ENCODE measurements at places on chromosomes 3 and 15.

DNA sequence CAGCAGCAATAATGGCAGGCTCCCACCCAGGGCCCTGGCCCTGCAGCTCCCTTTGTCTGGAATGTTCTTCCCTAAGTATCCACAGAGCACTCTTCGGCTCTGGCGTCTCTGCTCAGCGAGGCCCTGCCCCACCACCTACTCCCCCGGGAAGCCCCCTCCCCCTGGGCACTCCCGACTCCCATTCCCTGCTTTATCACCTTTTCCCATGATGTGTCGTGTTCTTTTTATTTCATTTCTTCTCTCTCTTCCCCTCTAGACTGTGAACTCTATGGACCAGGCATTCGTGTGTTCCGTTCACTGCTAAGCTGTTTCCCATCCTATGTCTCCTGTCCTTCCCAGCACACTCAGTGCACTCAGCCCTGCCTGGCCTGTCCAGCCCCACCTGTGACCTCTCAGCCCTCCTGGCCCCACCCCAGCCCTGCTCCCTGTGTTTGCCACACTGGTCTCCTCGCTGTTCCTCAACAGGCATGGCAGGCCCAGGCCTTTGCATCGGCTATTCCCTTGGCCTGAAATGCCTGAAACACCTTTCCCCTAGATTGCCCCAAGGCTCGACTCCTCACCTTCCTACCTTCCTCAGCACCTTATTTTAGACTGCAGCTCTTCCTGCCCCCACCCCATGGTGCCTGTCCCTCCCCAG lies 107.4 kb downstream of the TPRA1 start:
- DNase-seq, result no peak

GRCh38 chr15:38259134-38259533 lies 6.5 kb downstream of the SPRED1 start:
- no peak for DNase-seq

DNA sequence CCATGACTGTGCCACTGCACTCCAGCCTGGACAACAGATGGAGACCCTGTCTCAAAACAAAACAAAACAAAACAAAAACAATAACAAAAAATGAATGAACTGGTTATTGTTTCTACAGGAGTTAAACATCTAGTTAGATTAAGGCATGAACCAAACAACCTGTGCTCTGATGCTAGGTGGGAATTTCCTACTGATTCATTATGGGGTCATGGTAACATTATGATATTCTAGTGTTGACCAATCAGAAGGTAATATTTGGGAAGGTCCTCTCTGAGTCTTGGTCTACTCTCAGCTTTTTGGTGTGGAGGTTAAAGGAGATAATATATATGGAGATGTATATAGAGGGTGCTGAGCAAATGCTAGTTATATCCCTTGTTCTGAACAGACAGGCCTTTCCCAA lies 37.6 kb downstream of the MCF2L2 start:
- no peak for DNase-seq

GRCh38 chr3:32097768-32098167 lies 8.7 kb upstream of the GPD1L start:
- no peak for DNase-seq

DNA sequence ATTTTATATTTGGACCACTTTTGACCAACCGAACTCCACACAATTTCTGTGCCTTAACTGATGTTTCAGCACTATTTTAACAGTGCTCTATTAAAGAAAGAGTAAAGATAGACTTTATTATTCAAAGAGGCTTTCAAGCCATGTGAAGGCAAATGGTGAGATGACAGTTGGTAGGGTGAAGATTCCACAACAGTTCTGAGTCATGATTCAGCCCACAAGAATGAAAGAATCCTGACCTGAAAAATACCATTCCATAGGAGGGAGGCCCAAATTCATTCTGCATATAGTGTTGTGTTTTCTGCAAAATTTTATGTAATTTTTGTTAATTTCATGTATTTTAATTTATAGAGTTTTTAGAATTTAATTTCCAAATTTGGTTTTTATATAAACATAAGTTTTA lies 135.6 kb upstream of the STAC start:
- DNase-seq, result no peak

- DNase-seq, result no peak
Measured at GRCh38 chr3:193574488-193575070, 18.4 kb upstream of the OPA1 start.

DNA sequence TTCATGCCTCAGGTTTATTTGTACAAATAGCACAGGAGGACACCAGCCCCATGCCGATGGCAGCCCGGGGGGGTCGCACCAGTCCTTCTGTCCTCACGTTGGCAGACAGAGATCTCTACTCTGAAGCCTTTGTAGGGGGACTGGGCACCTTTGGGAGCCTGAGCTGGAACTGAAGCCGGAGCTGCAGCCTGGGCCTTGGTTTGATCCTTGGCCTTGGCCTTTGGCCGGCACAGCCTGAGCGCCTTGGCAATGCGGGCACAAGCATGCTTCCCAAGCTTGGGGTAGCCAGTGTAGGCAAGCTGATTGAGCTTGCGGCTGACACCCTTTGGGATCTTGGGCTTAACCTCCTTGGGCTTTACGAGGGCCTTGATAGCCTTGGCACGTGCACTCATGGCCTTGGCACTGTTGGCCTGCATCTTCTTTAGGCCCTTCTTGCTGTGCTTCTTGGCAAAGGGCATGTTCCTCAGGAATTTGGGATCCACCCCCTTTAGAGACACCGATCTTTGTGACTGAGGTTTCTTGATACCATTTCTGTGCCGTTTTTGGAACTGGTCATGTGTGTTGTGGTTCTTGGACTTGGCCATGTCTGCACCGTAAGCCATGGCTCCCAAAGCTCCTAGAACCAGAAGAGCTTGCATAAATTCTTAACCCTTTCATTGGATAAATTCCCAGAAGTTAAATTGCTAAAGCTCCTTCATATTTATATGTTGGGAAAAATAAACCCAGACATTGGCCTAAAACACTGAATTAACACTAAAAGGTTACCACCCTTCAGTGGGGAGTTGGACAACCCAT lies 33.4 kb upstream of the UACA start:
- DNase-seq, result no peak

GRCh38 chr15:48373821-48374451 lies 42.7 kb downstream of the DUT start:
- no peak for DNase-seq

DNA sequence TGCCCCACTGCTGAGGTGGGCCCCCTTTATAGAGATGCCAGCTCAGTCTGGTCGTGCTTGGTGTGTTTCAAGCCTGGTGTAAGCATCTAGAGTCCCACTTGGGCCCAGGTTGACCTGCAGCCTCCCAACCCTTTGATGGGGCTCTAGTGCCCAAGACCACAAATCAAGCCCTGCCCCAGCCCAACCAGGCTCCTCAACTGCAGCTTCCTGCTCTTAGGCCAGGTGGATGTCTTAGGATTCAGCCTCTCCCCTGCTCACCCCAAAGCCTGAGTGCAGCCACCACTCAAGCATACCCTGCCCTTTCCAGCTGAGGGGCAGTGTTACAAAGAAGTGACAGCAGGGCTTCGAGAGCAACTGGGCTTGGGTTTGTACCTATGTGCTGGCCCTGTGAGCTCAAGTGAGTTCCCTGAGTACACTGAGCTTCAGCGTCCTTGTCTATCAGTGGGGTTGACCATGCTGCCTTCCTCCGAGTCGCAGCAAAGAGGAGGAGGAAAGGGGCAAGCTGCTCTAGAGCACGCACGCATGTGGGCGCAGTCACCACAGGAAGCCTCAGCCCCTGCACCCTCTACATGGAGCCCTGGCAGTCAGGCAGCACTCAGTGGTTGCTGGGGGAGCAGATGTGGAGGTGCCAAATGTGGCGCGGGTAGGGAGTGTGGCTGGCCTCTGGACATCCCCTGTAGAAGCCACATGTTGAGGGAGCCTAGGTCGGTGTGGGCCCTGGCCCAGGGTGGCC lies 120.7 kb downstream of the EEFSEC start:
- no peak for DNase-seq

- DNase-seq, result no peak
Measured at GRCh38 chr15:46322753-46323152, 687.9 kb downstream of the SQOR start.

- DNase-seq, result no peak
Measured at GRCh38 chr3:178318941-178319816, 217.1 kb upstream of the KCNMB2 start.

DNA sequence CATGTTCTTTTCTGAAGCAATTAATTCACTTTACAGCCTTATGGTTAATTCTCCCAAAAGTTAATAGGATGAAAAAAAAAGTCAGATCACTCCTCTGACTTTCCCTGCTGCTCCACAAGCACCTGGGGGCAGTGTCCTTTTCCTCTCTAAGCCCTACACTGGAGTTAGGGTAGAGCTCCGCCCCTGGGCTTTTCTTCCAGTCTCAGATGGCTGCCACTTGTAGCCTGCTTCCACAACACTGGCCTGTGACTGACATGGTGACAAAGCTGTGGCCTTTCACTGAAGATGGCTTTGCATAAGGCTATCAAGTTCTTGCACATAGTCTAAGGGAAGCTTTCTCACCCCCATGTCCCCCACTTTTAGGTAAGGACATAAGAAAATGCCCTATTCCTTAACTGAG lies 1.3 kb upstream of the MON1A start:
- DNase-seq, result no peak

DNA sequence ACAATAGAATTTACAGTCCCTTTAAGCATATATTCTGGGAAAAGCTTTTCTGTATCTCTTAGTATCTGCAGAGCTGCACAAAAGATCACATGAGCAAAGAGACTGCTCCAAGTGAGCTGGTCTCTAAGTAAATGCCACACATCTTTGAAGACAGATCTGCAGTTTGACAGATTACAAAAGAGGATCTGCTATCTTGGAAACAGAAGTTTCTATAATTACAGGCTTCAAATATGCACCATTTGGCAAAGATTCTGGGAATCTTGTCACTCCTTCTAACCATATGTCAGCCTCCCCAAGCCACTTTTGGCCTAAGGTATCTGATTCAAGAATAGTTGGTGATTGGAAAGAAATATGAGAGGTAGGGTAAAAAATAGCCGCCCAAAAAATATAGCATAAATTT lies 9.6 kb upstream of the CFAP44 start:
- DNase-seq, result no peak

DNA sequence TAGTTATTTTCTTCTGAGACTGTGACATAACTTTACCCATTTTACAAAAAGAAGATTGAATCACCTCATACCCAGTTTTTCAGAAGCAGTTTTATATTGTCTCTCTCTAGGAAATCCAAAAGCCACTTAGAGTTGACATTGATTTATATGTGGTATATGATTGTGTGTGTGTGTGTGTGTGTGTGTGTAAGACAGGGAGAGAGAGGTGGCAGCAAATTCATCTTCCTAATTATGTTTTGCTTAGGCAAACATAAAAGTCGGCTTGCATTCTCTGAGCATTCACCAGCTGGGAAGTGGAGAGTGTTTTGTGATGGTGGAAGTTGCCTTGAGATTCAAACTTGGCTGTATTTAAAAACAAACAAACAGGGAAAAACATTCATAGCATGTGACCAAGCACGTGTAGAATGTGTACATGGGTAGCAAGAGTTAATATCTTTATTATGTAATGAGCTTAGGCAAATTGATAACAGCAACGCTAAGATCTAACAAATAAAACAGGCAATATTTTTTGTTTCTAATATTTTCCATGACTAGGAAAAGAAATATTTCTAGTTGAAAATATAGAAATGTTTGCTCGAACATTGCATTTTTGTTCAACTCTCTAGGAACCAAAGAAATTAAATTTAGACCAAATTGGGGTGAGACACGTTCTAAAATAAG lies 64.4 kb upstream of the IGF1R start:
- DNase-seq, result no peak

DNA sequence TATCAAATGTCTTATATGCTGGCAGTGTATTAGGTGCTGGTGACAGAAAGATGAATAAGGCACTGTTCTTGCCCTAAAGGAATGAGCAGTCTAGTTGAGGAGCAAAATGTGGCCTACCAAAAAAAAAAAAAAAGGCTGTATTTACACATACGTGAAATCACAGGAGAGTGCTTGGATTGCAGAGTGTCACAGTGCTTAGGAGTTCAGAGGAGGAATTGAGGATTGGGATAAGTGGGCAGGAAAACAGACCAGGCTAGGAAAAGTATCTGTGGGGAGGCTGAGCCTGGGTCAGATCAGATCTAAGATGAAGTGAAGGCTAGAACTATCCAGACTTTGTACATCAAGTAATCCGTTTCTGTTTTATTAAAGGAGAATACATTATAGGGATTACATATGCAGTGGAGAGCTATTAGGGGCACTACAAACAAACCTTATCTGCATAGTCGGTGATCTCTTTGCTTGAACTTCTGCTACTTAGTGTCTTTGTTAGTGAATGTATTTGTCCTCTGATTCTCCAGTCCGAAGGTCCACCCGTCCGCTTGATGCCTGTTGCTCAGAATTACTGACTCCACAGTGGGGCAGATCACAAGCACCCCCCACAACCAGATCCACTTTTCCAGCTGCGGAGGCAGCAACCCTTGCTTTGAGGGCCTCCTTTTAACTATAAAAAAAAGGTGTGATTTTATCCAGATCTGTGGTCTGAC lies 80.0 kb downstream of the FNDC3B start:
- no peak for DNase-seq

GRCh38 chr3:194212845-194213331 lies 76.9 kb downstream of the HES1 start:
- no peak for DNase-seq

DNA sequence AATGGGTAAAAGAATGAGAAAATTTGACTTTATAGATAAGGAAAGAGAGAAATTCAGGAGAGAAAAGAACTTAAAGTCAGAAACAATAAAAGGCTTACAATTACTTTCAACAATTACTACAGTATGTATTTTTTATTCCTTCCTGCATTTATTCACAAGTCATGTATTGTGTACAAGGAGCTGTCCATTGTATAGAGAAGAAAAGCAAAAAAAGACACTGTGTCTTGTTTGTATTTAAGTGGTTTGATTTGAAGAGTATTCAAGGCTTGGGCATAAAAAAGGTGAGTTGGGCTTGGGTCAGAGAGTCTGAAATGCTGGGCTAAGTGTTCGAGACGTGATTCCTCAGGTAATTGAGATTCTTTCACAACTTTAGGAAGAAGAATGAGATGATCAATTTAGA lies 394.2 kb upstream of the ROBO2 start:
- no peak for DNase-seq

DNA sequence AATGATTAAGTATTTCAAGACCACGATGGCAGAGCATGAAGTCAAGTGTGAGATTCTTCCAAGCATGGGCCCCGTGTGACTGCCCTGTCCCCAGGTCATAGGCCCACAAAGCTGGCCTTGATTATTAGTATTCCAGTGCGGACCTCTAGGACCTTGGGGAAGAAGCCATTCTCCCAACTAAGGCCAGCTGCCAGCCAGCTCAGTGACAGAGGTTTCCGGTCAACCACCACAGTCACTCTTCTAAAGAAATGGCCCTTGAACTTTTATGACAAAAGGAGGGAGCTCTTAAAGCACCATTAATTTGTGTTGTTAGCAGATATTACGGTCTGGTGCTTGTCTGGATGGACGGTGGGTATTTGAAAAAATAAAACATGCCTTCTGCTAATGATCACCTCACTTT lies 28.0 kb downstream of the FAM3D start:
- no peak for DNase-seq
